Naive thymus-derived CD4-positive, alpha-beta T cell (primary cell): ENCODE measurements at places on chromosomes 1 and 21. TPM values are rescaled to one million over a fixed set of nuclear protein-coding genes. Genes with fewer than 3 reads are reported as not detected.

The KRTAP19-6 gene
- total RNA-seq: not detected

The SLC2A1 gene
- total RNA-seq: 122 and 123 TPM in 2 replicates

The CFHR1 gene
- not detected for total RNA-seq

The CA14 gene
- not detected for total RNA-seq

The AIRE gene
- total RNA-seq: not detected

The MYBPHL gene
- not detected for total RNA-seq

The B3GALT2 gene
- not detected for total RNA-seq

The KIF26B gene
- 0.24 TPM for total RNA-seq

The NR1I3 gene
- not detected for total RNA-seq

The GPR3 gene
- not detected for total RNA-seq

DNA sequence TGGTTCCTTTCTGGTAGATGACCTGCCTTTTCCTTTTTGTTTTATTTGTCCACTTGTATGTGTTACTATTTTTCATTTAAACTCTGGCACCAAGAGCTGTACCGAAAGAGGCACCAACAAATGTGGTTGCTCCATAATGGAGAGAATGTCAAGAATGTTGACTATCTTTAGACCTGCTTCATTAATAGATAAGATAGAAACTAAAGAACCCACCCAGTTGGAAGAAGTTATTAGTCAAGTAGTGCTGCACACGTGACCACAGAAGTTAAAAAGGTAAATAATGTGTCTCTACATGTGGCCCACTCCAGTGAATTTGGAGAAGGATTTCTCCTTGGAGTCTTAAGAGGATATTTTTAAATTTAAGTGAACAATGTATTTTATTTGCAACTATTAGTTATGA is 9.3 kb downstream of the ATP1A1 start:
- no peak for DNase-seq

DNA sequence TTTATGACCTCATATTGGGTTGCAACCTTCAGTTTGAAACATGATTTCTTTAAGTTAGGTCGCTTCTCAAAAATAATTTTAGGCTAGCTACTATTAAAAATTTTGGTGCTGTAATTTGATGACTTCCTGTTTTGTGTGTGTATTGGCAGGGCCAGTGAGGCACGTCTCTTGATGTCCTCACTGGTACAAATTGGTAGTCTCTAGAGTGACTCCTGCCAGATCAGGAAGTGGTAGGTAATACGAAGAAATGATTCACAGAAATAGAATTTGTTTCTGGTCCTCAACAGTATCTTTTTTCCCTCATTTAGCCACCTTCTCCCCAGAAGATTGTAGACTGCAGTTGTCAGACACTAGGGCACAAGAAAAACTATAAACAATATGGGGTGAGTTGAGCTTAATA is 120.9 kb upstream of the KIAA1614 start:
- DNase-seq: no peak

GRCh38 chr1:208997726-208998312 is 585.7 kb upstream of the CAMK1G start:
- no peak for DNase-seq

DNA sequence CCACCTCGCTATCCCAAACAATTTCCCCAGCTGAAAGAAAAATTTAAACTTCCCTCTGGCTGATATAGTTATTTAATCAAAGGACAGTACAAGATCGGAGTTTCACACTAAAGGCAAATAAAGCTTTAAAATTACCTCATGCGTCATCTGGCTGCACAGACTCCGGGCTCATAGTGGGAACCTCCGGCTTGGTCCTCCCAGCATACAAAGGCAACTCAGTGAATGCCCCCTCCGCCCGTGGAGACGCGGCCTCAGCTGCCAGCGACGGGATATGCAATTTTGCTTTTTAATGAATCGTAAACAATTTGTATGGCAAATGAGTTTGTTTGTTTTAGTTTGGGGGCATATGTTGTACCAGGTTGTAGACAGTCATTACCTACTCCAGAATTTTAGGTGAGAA is 214.6 kb upstream of the NFIA start:
- DNase-seq: no peak

DNA sequence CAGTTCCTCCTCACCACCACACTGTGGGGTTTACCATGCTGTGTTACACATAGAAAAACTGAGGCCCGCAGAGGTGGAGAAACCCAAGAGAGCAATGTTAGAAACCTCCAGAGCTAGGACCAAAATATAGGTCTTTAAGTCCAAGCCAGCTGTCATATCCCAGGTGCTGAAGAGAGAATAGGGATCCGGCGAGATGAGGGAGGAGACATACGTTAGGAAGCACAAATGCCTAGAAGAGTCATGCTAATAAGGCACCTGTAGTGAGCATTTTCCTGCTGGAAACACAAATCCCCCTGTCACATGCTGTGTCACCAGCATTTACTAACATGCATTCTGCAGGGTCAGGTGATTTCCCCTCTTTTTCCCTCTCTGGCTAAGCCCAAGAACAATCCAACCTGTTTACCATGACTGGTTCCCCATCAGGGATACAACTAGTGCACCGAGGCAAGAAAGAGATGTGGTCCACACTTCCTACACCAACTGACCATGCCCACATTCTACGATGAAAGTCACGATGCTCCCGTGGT is 168.6 kb upstream of the CAMK1G start:
- DNase-seq: no peak

- no peak for DNase-seq
Observed at GRCh38 chr1:10651793-10652192, 144.7 kb downstream of the CASZ1 start.

- DNase-seq: no peak
Observed at GRCh38 chr1:64632936-64633335, 111.9 kb upstream of the RAVER2 start.
